ENCODE measurements at places on chromosomes 1 and 21. TPM values are rescaled to one million over a fixed set of nuclear protein-coding genes. Genes with fewer than 3 reads are reported as not detected.

PLPP3 gene
- 26.7 TPM for total RNA-seq

SH2D1B gene
- total RNA-seq = not detected

- peak; percentile 86 for DNase-seq
- H3K4me1 ChIP-seq = no peaks in the 10 kb centered on the region
- H3K36me3 ChIP-seq = peaks cover 25% of the 10 kb centered on the region
- no peak within 1 kb of the TSS for H3K27ac ChIP-seq
Measured at GRCh38 chr1:32200226-32201010, at the start of gene CCDC28B. Gene CCDC28B, plus strand, starts transcription at chr1:32200595. Its CDS starts 1,341 bp downstream, at chr1:32201936.

GRCh38 chr1:29767088-29767685 is 530.9 kb downstream of the PTPRU start:
- no peak overlapping the region for H3K4me3 ChIP-seq
- no peaks in the 10 kb centered on the region for H3K27me3 ChIP-seq
- H3K36me3 ChIP-seq = no peaks in the 10 kb centered on the region
- no peak overlapping the region for H3K27ac ChIP-seq

CRB1 gene
- not detected for total RNA-seq

HHIPL2 gene
- total RNA-seq = 0.15 TPM

CLDN14 gene
- total RNA-seq = not detected

DNA sequence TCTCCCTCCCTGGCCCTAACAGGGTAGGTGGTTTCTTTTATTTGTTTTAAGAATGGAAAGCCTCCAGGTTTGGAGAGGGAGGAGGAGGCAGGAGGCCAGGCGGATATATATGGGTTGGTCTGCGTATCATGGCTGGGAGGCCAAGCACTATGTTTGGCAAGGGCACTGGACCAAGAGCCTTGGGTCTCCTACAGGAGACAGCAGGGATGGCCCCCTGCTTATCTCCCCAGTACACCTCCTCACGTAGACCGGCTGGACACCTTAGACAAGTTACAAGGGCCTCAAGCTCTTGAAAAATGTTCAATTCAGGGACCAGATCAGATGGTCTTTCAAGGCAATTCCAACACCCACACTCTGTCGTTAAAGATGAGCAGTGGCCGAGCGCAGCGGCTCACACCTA is 10.9 kb downstream of the SLC41A1 start:
- no peaks in the 10 kb centered on the region for H3K27me3 ChIP-seq
- H3K36me3 ChIP-seq = peaks cover 33% of the 10 kb centered on the region
- DNase-seq = no peak
- H3K4me3 ChIP-seq = no peak overlapping the region

GRCh38 chr21:42403611-42404231 is at the start of gene UBASH3A:
Gene UBASH3A, plus strand, starts transcription at chr21:42403902. Its CDS starts 44 bp downstream, at chr21:42403946.
- no peak within 1 kb of the TSS for H3K27ac ChIP-seq
- DNase-seq = no peak
- no peak within 1 kb of the TSS for H3K4me3 ChIP-seq
- H3K36me3 ChIP-seq = no peaks in the 10 kb centered on the region
- H3K27me3 ChIP-seq = no peaks in the 10 kb centered on the region

DNA sequence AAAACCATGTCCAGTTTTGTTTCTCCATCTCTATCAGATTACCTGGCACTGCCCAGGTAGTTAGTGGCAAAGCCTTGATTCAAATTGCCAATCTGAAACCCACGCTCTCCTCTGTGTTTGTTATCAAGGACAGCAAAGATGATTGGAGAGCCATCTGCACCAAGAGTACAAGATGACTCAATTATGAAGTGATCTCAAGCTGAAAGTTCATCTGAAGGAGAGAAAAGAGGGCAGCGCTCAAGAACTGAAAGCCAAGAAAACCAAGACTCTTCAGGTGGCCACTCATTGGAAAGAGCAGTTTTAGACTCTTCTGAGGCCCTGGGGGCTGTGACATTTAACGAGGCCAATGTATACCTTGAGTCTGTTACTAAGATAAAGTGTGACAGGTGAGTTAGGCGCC is 13.8 kb downstream of the RXRG start:
- no peaks in the 10 kb centered on the region for H3K36me3 ChIP-seq
- H3K27ac ChIP-seq = no peak overlapping the region
- DNase-seq = no peak
- no peak overlapping the region for H3K4me3 ChIP-seq
- H3K4me1 ChIP-seq = no peaks in the 10 kb centered on the region
- H3K27me3 ChIP-seq = no peaks in the 10 kb centered on the region

DNA sequence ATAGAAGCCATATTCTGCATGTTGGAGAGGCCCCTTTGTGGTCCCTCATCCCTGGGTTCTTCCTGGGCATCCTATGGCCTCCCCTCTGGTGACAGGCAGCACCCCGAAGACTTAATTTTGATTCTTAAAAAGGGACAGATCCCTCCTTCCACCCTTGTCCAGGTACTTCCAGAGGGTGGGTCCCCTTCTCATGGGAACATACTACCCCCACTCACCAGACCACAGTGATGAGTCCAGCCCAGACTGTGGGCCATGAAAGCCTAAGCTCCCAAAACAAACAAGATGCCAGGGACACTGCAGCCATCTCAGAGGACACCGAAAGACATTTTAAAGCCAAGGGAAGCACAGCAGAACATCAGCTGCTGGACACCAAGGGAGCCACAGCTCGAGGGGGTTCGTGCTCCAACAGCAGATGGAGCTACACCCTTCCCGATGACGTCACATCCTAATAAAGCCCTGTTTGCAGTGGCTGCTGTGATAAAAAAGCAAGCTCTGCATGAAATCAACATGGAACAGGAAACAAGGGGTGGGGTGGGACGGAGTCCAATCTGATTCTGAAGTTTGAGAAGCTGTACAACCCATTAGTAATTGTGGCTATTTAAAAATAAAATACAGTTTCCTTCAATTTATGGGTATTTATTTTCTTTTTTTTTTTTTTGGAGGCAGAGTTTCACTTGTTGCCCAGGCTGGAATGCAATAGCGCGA is 32.4 kb downstream of the GNB1 start:
- peak; percentile 55 for DNase-seq
- H3K36me3 ChIP-seq = no peaks in the 10 kb centered on the region
- H3K27ac ChIP-seq = no peak overlapping the region
- H3K4me3 ChIP-seq = no peak overlapping the region

RNF186 gene
- not detected for total RNA-seq

GRCh38 chr21:37153196-37153934 is 80.3 kb downstream of the TTC3 start:
- no peaks in the 10 kb centered on the region for H3K4me1 ChIP-seq
- H3K36me3 ChIP-seq = peaks cover 7% of the 10 kb centered on the region
- no peak overlapping the region for H3K4me3 ChIP-seq
- no peak for DNase-seq
- no peaks in the 10 kb centered on the region for H3K27me3 ChIP-seq

DNA sequence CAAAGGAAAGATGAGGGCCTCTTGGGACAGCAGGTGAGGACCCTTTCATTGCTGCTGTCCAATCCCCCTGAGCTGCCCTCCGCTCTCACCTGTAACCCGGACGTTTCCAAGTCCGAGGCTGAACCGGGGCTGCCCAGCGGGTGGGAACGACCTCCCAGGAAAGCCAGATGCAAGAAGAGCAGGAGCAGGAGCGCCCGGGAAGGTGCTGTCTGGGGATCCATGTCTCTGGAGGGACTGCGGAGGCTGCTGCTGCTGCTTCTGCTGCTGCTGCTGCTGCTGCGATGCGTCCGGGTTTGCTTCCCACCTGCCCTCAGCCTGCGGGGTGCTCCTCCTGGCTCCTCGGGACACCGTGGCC is at the start of gene NPPB:
TSS of gene NPPB (minus strand) at position 333 of the 355 bp plus-strand sequence. CDS start at position 221, 112 bp downstream.
- no peaks in the 10 kb centered on the region for H3K27me3 ChIP-seq
- no peak within 1 kb of the TSS for H3K27ac ChIP-seq
- H3K4me3 ChIP-seq = peak within 1 kb of the TSS; percentile 31

DNA sequence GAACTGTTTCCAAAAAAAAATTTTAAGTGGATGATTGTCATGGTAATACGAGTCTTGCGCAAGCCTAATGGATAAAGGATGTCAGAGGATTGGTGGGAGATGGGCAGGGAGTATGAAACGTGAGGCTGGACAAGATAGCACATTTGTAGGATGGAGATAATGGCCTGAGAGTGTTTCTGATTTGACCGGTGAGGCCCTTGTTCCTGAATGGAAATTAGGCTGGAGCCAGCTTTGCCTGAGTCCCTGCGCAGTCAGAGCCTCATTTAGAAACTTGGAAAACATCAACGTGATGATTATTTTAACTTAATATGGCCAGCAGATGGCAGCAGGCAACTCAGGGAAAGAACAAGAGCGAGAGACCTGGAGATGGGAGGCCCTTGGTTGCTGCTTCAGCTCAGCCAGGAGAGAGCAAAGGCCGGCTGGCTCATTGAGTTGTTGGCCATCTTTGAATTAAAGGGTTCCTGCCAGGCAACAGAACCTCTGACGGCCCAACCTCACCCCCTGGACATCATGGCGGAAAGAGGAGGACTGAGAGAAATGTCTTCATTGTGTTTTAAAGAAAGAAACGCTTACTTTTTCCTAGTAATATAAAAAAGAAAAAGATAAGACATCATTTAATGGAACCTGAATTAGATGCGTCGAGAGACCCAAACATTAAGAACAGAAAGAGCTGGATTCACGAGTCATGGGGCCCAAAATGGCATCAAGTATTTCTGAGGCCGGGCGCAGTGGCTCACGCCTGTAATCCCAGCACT is 80.3 kb downstream of the SELENOF start:
- H3K4me1 ChIP-seq = no peaks in the 10 kb centered on the region
- H3K36me3 ChIP-seq = no peaks in the 10 kb centered on the region
- no peak overlapping the region for H3K27ac ChIP-seq
- H3K4me3 ChIP-seq = no peak overlapping the region
- no peaks in the 10 kb centered on the region for H3K27me3 ChIP-seq

DNA sequence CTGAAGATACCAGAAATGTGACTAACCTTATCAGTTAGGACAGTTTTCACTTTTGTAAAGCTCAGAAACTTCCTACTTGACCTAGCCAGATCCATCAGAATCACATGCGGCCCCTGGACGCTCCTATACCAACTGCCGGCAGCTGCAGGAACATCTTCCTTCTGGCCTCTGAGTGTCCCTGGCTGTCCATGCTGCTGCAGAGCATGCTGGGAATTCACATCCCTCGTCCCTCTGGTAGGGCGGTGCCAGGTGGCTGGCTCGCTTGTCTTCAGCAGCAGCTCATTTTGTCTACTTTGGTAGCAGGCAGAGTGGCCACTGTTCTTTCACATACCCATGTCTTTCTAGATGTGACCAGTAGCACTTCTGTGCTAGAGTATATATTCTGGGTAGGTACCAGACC is 34.4 kb downstream of the HHAT start:
- no peaks in the 10 kb centered on the region for H3K27me3 ChIP-seq
- peaks cover 16% of the 10 kb centered on the region for H3K4me1 ChIP-seq
- H3K36me3 ChIP-seq = no peaks in the 10 kb centered on the region

DNA sequence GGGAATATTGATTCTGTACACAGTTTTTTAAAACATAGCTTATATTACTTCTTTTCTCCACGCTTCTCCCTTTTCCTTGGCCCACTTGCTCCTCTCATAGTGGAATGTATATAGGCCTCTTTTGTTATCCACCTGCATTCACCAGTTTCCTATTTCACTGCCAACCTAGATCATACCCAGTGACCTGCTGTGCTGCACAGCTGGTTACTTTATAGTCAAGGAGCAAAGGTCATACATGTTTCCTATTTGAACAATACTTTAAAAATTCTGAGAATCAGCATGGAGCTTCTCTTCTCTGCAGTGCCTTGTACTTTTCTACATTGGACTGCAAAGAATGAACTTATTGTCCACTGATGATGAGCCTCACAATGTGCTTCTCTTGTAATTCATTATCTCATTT is 4.3 kb upstream of the SLC35D1 start:
- no peaks in the 10 kb centered on the region for H3K4me1 ChIP-seq
- no peaks in the 10 kb centered on the region for H3K36me3 ChIP-seq
- H3K27ac ChIP-seq = no peak overlapping the region
- no peaks in the 10 kb centered on the region for H3K27me3 ChIP-seq
- DNase-seq = no peak

Measured in H9 (cell line).